Activated CD4-positive, alpha-beta T cell treated with anti-CD3 and anti-CD28 coated beads, Interleukin-2, amount 10 ng/mL, durations not matched to agents 7 days and 5 days (primary cell): ENCODE measurements at places on chromosomes 1 and 21. TPM values are rescaled to one million over a fixed set of nuclear protein-coding genes. Genes with fewer than 3 reads are reported as not detected.

DNA sequence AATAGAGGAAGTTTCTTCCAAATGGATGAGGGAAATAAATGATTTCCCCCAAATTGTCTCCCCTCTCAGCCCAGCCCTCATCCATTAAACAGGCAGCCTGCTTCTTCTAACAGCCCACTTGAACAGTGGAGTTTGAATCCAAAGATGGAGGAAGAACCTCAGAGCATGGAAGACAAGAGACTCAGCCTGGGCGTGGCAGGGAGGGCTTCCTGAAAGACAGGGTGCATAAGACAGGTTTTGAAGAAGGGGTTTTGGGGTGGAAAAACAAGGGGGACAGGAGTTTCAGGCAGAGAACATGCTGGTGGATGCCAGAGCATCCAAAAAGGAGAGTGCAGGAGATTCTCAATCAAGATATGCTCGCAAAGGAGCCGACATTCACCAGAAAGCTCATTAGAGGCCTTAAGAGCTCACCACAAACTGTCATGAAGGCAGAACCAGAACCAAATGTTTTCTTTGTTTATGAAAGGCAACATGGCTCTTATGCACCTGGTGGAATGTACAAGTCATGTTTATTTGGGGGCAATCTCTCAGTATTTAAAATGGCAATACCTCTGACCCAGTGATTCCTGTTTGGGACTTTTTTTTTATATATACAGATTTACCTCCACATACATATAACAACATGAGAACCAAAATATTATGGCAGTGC is 26.5 kb upstream of the TSPEAR start:
- no peaks in the 10 kb centered on the region for H3K4me1 ChIP-seq
- H3K4me3 ChIP-seq = no peak overlapping the region
- no peak overlapping the region for H3K27ac ChIP-seq
- H3K27me3 ChIP-seq = peaks cover 4% of the 10 kb centered on the region
- no peak for DNase-seq

DNA sequence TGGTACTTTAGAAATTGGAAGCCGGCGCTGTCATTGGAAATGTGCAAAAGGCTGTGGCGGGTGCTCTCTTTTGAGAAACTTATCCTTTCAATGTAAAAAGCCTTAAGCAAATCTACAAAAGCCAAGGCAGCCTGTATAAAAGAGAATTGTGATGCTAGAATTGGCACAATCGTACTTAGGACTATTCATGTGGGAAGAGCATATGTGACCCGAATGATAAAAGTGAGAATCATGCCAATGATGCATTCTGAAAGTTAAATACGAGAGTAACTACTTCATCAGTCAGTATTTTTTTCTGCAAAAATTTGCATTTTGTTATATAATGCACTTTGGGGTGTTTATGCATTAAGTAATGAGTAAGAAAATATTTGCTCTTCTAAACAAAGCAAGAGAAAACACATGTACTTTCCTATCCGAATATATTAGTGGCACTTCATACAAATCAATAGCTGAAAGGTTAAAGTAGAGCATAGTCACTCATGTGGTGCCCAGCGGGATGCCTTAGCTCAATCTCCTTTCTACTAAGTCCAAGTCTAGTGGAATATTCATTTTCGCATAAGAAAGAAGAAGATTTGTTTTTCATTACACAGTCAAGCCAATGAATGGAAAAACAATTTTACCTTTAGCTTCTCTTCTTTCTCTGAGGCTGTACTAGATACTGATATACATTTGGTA is 1256.6 kb upstream of the B3GALT2 start:
- H3K4me3 ChIP-seq = no peak overlapping the region
- H3K4me1 ChIP-seq = no peaks in the 10 kb centered on the region
- no peaks in the 10 kb centered on the region for H3K36me3 ChIP-seq
- no peak overlapping the region for H3K27ac ChIP-seq
- DNase-seq = no peak

DNA sequence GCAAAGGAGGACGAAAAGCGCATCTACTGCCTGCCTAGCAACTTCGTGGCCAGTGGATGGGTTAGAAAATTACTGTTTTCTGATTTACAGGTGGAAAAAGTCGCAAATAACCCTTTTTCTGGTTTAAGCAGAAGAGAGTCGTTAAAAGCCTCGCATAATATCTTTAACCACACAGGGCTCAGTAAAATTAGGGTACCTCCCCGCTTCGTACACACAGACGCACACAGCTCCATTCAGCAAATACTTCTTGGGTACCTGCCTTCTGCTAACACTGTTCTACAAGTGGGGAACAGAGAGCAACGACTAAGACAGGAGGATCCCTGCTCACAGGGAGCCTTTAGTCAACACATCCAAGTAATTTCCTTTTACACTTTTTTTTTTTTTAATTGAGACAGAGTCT is 704 bp downstream of the ALG6 start:
- H3K27ac ChIP-seq = peak overlapping the region; percentile 92
- peaks cover 4% of the 10 kb centered on the region for H3K27me3 ChIP-seq
- peak overlapping the region; percentile 95 for H3K4me3 ChIP-seq

- no peak overlapping the region for H3K27ac ChIP-seq
- H3K27me3 ChIP-seq = peaks cover 19% of the 10 kb centered on the region
- H3K36me3 ChIP-seq = no peaks in the 10 kb centered on the region
- no peak overlapping the region for H3K4me3 ChIP-seq
- peaks cover 3% of the 10 kb centered on the region for H3K4me1 ChIP-seq
- DNase-seq = no peak
Measured at GRCh38 chr1:53432611-53433010, 26.6 kb upstream of the DMRTB1 start.

DNA sequence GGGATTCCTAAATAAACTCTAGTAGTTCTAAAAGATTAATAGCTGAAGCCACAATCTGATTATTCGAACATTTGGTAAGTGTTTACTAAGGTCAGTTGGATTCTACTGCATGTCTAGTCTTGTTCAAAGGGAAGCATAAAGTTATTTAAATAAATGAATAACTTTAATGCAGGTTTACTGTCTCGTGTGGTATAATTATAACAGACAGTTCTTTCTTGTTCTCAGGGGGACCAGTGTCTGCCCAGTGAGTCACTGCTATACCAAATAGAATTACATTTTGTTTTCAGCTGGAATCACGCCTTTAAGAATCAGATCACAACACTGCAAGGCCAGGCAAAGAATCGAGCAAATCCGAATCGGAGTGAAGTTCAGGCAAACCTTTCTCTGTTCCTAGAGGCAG is 45.1 kb downstream of the SMG7 start:
- no peaks in the 10 kb centered on the region for H3K27me3 ChIP-seq
- H3K27ac ChIP-seq = no peak overlapping the region
- H3K36me3 ChIP-seq = peaks cover 43% of the 10 kb centered on the region
- peaks cover 8% of the 10 kb centered on the region for H3K4me1 ChIP-seq
- no peak overlapping the region for H3K4me3 ChIP-seq
- DNase-seq = no peak

DNA sequence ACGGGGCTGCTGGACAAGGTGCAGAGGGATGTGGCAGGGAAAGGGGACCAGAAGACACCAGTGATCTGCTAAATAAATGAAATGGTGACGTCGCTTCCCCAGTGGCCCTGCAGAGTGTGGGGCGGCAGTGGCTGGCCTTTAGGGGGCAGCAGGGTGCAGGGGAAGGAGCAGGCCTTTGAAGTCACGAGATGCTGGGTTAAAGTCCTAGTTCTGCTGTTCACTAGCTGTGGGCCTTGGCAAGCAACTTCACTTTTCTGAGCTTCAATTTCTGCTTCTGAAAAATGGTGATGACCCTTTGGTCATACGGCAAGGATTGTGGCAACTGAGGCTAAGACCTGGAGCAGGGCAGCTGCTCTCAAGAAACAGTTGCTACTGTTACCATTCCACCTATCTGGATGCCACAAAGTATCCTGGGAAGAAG is 9.2 kb upstream of the GALE start:
- no peaks in the 10 kb centered on the region for H3K27me3 ChIP-seq
- peaks cover 20% of the 10 kb centered on the region for H3K4me1 ChIP-seq
- H3K4me3 ChIP-seq = no peak overlapping the region
- DNase-seq = peak; percentile 89
- peaks cover 16% of the 10 kb centered on the region for H3K36me3 ChIP-seq

- peaks cover 36% of the 10 kb centered on the region for H3K4me1 ChIP-seq
- peaks cover 8% of the 10 kb centered on the region for H3K36me3 ChIP-seq
- no peak overlapping the region for H3K4me3 ChIP-seq
- peaks cover 33% of the 10 kb centered on the region for H3K27me3 ChIP-seq
Measured at GRCh38 chr1:226443439-226443838, 35.5 kb upstream of the PARP1 start.

DNA sequence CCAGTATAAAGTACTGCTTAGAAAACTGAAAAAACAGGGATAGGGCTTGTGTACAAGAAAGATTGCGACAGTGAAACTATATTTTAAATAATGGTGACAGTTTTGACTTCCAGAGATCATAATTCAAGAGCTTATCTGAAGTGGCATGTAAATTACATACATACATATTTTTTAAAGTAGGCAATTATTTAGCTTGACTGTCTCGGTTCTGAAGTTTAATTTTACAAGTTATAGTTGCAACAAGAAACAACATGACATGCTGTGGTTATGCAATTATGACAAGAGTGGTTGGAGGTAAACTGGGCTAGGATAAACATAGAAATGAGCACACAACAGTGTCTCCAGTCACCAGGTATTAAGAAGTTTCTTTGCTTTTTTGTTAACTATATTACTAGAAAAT is 4.1 kb downstream of the C1orf21 start:
- H3K36me3 ChIP-seq = no peaks in the 10 kb centered on the region
- no peak overlapping the region for H3K4me3 ChIP-seq
- H3K4me1 ChIP-seq = peaks cover 16% of the 10 kb centered on the region
- DNase-seq = no peak
- H3K27me3 ChIP-seq = peaks cover 56% of the 10 kb centered on the region

GRCh38 chr1:162710780-162711465 is 78.7 kb downstream of the DDR2 start:
- no peak overlapping the region for H3K27ac ChIP-seq
- DNase-seq = no peak
- no peaks in the 10 kb centered on the region for H3K36me3 ChIP-seq
- no peaks in the 10 kb centered on the region for H3K4me1 ChIP-seq
- H3K4me3 ChIP-seq = no peak overlapping the region

- H3K27me3 ChIP-seq = peaks cover 4% of the 10 kb centered on the region
- H3K4me1 ChIP-seq = no peaks in the 10 kb centered on the region
- DNase-seq = no peak
Measured at GRCh38 chr1:67650061-67650460, 34.9 kb upstream of the GADD45A start.

- no peak overlapping the region for H3K27ac ChIP-seq
- H3K27me3 ChIP-seq = peaks cover 3% of the 10 kb centered on the region
Measured at GRCh38 chr1:59194621-59195020, 102.3 kb upstream of the FGGY start.

- no peak overlapping the region for H3K27ac ChIP-seq
- no peaks in the 10 kb centered on the region for H3K4me1 ChIP-seq
- no peak overlapping the region for H3K4me3 ChIP-seq
Measured at GRCh38 chr1:74811436-74812179, 78.7 kb downstream of the TYW3 start.

- no peak overlapping the region for H3K27ac ChIP-seq
- H3K36me3 ChIP-seq = peaks cover 28% of the 10 kb centered on the region
- no peaks in the 10 kb centered on the region for H3K27me3 ChIP-seq
- H3K4me1 ChIP-seq = peaks cover 35% of the 10 kb centered on the region
- DNase-seq = no peak
Measured at GRCh38 chr1:19411612-19412011, 73.7 kb downstream of the CAPZB start.

DNA sequence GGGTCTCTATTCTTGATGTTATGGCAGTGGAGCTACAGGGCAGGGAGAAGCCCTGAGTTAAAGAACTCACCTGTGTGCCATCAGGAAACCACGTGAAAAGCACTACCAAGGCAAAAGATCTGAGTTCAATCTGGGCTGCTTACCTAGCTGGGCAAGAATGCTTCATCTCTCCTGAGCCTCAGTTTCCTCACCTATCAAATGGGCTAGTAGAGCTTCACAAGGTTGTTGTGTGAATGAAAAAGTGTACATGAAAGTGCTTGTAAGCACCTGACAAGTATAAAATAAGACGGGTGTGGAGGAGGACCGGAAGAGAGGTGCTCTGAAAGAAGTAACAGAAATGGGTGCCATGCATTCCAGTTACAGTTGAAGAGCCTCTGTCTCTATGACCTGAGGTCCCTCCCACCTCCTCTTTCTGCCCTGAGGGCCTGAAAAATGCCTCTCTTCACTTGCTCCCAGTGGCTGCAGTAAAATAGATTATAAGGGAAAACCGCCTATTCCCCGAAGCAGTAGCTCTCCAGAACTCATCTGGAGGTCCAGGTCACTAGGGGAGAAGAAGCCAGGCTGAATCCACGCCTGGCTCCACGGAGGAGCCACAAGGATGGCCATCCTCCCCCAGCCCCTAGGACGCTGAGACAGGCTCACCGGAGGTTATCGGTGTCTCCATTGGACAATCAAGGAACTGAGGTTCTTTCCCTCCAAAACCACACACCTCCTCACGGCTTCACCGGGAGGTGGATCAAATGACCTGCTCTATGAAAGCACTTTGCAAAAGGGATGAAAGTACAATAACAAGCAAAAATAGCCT is 1.4 kb downstream of the GPR161 start:
- H3K27me3 ChIP-seq = peaks cover 58% of the 10 kb centered on the region
- peaks cover 20% of the 10 kb centered on the region for H3K4me1 ChIP-seq
- DNase-seq = no peak
- H3K4me3 ChIP-seq = peak overlapping the region; percentile 72

GRCh38 chr1:108553905-108554304 is 6.0 kb upstream of the EEIG2 start:
- H3K27me3 ChIP-seq = peaks cover 28% of the 10 kb centered on the region
- H3K4me3 ChIP-seq = no peak overlapping the region
- peaks cover 2% of the 10 kb centered on the region for H3K4me1 ChIP-seq
- DNase-seq = no peak

DNA sequence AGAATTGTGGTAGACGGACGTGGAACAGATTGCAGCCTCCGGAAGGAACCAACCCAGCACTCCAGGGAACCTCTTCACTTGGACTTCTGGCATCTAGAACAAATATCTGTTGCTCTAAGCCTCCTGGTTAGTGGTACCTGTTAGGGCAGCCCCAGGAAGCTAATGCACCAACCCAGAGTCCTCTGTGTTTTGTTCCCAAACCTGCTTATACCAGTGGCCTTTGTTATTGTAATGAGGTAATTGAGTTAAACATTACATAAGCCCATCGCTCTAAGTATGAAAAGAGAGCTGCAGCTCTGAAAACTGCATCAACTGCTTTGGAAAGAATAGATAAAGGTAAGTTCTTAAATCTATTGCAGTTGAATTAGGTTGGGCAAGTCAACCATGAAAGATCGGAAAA is 516.7 kb downstream of the NPHP4 start:
- H3K27ac ChIP-seq = no peak overlapping the region
- H3K4me3 ChIP-seq = no peak overlapping the region
- no peak for DNase-seq
- no peaks in the 10 kb centered on the region for H3K36me3 ChIP-seq

DNA sequence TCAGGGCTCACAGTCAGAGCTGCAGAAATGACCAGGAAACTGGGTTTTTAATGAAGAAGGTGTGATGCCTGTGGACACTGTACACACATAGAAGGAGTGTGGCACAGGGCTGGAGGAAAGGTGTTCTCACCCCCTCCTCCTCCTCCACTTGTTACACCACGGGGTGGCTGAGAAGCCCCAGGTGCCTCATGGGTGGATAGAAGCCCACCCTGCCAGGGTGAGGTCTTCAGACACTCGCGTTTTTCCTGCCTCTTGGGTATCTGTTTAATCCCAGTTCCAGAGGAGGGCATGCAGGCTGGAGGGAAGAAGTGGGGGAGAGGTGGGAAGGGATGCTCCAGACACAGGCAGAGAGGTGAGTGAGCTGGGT is 9.7 kb upstream of the LAD1 start:
- no peaks in the 10 kb centered on the region for H3K36me3 ChIP-seq
- no peaks in the 10 kb centered on the region for H3K4me1 ChIP-seq
- DNase-seq = no peak

The INAVA gene
- total RNA-seq = not detected

The CFHR5 gene
- total RNA-seq = not detected

The AGTRAP gene
- total RNA-seq = 42.7 TPM

The AGMAT gene
- total RNA-seq = 17.6 TPM

The C1QB gene
- not detected for total RNA-seq

The SORT1 gene
- total RNA-seq = 1.9 TPM

The SPATA21 gene
- not detected for total RNA-seq

The MAB21L3 gene
- not detected for total RNA-seq
